ENCODE measurements at places on chromosomes 6 and 20.

DNA sequence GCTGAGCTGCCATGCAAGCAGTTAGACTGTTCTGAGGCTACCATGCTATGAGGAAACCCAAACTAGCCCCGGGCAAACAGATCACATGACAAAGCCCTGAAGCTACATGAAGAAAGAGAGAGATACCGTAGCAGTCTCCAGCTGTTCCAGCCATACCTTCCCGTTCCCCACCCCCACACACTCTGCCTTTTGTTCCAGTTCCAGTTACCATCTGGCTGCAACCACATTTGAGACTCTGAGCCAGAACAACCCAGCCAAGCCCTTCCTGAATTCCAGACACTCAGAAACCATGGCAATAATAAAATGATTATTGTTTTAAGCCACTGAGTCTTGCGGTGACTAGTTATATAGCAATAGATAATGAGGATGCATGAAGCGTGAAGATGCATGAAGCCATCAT is 28.3 kb downstream of the RIN2 start:
- no peak for DNase-seq

DNA sequence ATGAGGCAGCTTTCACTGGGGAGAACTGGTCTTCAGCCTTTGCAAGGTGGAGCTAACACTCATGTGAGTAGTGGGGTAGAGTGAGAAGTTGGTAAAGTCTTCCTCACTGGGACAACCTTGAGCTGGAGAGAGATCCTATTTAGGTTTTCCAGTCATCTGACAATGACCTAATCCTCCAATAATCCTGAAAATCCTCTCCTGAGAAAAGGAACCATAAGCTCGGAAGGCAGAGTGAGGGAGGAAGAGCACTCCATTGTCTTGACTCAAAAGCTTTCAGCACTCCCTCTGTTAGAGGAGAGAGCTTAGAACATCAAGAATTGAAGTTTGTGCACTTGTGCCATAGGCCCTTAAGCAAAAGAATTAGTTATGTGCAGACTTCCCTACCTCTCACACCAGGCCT is 77.8 kb downstream of the TRAM2 start:
- DNase-seq: no peak

- DNase-seq: no peak
These were observed 322.4 kb downstream of the TFAP2B start for GRCh38 chr6:51141080-51141479.

- DNase-seq: no peak
These were observed 35.3 kb downstream of the RALGAPA2 start for GRCh38 chr20:20677186-20677585.

DNA sequence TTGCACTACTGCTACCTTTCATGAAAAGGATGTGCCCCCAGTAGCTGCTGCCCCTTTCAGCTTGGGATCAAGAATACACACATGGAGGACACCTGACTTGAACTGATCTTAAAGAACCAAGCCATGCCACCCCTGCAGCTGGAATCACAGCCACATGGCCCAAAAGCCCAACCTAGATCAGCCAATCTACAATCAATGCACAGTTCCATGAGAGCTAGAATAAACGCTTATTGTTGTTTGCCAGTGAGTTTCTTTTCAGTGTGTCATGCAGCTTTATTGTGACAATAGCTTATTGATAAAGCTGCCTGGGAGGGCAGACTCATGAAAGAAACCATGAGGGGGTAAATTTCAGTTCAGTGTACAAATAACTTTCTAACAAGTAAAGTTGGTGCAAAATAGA is 397.7 kb downstream of the PTPRT start:
- DNase-seq: no peak

DNA sequence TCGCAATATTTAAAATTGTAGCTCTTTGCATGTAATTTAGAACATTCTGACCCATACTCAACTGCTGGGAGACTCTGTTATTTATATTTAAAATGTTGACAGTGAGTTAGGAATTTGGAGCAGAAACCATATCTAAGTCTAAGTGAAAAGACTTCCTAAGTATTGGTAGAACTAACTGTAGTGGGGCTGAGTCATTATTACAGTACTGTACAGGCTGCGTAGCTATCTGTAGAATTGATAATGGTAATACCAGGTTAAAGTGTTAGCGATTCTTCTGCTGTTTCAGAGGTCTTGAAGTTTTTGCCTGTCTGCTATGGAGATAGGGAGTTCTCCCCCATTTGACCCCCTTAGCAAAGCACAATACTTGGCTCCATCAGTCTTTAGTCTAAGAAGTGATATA is 3.6 kb downstream of the TOP1 start:
- DNase-seq: no peak
